ENCODE measurements at places on chromosomes 6 and 20.

GRCh38 chr6:55448451-55448850 is 121.2 kb downstream of the GFRAL start:
- no peak overlapping the region for H3K27ac ChIP-seq
- no peaks in the 10 kb centered on the region for H3K36me3 ChIP-seq
- no peaks in the 10 kb centered on the region for H3K4me1 ChIP-seq
- DNase-seq: no peak
- H3K4me3 ChIP-seq: no peak overlapping the region

- no peak for DNase-seq
- no peak overlapping the region for H3K27ac ChIP-seq
- H3K4me1 ChIP-seq: no peaks in the 10 kb centered on the region
Measured at GRCh38 chr6:90500458-90500857, 86.4 kb downstream of the MAP3K7 start.

- no peaks in the 10 kb centered on the region for H3K36me3 ChIP-seq
- DNase-seq: peak; percentile 31
- no peaks in the 10 kb centered on the region for H3K4me1 ChIP-seq
- peaks cover 15% of the 10 kb centered on the region for H3K27me3 ChIP-seq
- H3K27ac ChIP-seq: no peak overlapping the region
Measured at GRCh38 chr20:45545754-45546453, 1.3 kb downstream of the EPPIN start.

DNA sequence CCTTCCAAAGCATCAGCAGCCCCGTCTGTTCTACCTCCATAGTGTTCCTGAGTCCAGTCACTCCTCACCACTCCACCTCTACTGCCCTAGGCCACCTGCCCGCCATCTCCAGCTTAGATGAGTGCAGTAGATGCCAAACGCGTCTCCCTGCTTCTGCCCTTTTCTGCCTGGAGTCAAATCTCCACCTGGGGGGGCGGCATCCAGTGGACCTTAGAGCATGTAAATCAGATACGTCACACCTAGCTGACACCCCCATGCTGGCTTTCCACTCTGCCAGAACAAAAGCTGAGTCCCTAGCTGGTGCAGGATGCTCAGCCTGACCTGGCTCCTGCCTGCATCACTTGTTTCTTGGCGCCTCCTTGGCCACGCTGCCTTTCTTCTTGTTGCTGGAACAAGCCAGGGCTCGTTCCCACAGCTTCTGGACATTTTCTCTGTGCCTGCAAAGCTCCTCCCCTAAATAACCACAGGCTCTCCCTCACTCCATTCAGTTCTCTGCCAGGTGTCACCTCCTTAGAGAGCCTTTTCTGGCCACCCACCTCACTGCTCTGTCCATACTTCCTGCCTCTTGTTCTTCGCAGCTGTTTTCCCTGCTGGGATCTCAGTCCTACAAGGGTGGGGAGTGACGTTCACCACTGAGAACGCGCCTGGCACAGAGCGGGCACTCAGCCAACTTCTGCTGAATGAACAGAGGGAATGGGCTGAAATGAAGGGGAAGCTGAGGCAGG is 5.8 kb downstream of the DDR1 start:
- peaks cover 2% of the 10 kb centered on the region for H3K4me1 ChIP-seq
- no peaks in the 10 kb centered on the region for H3K36me3 ChIP-seq
- H3K27ac ChIP-seq: no peak overlapping the region
- no peak for DNase-seq
- H3K27me3 ChIP-seq: peaks cover 11% of the 10 kb centered on the region

- no peak overlapping the region for H3K4me3 ChIP-seq
- no peaks in the 10 kb centered on the region for H3K36me3 ChIP-seq
- H3K27me3 ChIP-seq: no peaks in the 10 kb centered on the region
- no peak for DNase-seq
Measured at GRCh38 chr20:19108155-19108554, 104.3 kb upstream of the SLC24A3 start.

DNA sequence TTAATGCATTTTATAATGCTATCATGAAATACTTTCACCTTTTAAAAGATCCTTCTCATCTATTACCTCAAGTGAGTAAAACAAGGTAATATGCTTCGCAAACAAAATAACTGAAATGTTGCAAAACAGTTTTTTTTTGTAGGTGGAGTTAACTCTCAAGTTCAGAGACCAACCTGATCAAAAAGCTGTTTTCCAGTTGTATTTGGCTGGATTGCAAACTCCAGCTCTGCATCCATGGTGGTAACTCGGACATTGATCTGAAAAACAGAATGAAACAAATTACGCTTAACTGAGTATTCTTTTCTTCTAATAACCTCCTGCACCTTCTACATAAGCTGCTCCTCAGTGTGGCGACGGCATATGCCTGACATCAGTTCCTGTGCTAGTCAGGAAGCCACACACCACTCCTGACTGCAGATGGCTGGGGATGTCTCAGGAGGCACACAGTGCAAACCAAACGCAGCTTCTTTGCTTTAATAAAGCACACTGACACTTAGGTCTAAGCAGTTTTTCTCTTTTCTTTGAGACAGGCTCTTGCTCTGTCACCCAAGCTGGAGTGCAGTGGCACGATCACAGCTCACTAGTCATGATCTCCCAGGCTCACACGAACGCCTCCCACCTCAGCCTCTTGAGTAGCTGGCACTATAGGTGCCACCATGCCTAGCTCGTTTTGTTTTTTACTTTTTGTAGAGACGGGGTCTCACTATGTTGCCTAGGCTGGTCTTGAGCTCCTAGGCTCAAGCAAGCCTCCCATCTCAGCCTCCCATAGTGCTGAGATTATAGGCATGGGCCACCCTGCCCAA is 29.9 kb downstream of the EZR start:
- peak; percentile 47 for DNase-seq
- H3K4me3 ChIP-seq: no peak overlapping the region
- peak overlapping the region; percentile 67 for H3K27ac ChIP-seq
- no peaks in the 10 kb centered on the region for H3K27me3 ChIP-seq

- H3K4me1 ChIP-seq: no peaks in the 10 kb centered on the region
- H3K36me3 ChIP-seq: no peaks in the 10 kb centered on the region
- H3K27me3 ChIP-seq: no peaks in the 10 kb centered on the region
- DNase-seq: no peak
- H3K4me3 ChIP-seq: no peak overlapping the region
- no peak overlapping the region for H3K27ac ChIP-seq
Measured at GRCh38 chr6:157438611-157439111, 57.7 kb downstream of the ZDHHC14 start.

- peaks cover 5% of the 10 kb centered on the region for H3K4me1 ChIP-seq
- H3K36me3 ChIP-seq: no peaks in the 10 kb centered on the region
- no peak for DNase-seq
- H3K27me3 ChIP-seq: no peaks in the 10 kb centered on the region
- H3K4me3 ChIP-seq: no peak overlapping the region
Measured at GRCh38 chr6:144315981-144316861, 31.1 kb downstream of the UTRN start.

- H3K27me3 ChIP-seq: no peaks in the 10 kb centered on the region
- H3K4me1 ChIP-seq: no peaks in the 10 kb centered on the region
- no peak for DNase-seq
- no peak overlapping the region for H3K27ac ChIP-seq
Measured at GRCh38 chr20:55353206-55353605, 652.1 kb downstream of the CBLN4 start.

DNA sequence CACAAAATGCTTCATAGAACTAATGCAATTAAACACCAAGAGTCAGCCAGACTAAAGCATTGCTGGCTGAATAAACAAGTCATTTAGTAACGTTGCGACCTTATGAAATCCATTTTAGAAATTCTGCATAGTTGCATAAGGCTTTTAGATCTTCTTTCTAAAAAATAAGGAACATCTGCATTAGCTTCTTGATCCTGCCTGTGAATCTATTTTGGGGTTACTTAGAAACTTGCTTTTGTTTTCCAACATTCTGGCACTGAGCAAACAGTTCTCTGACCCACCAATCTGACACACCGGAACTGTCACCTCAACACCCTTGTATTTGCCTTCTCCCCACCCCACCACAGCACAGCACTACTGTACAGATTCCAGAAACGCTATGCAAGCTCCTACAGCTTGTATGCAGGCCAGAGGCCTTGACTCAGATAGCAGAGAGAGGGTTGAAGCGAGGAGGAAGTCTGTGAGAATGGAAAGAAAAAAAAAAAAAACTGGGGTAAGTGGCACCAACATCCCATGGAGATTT is 55.0 kb downstream of the KIF13A start:
- H3K36me3 ChIP-seq: no peaks in the 10 kb centered on the region
- H3K27ac ChIP-seq: no peak overlapping the region
- H3K4me1 ChIP-seq: peaks cover 25% of the 10 kb centered on the region
- no peak overlapping the region for H3K4me3 ChIP-seq
- no peaks in the 10 kb centered on the region for H3K27me3 ChIP-seq

GRCh38 chr20:3222635-3223600 is 13.6 kb downstream of the ITPA start:
- no peak overlapping the region for H3K4me3 ChIP-seq
- no peaks in the 10 kb centered on the region for H3K27me3 ChIP-seq
- H3K4me1 ChIP-seq: peaks cover 35% of the 10 kb centered on the region
- peak; percentile 95 for DNase-seq
- no peak overlapping the region for H3K27ac ChIP-seq
- peaks cover 50% of the 10 kb centered on the region for H3K36me3 ChIP-seq

- H3K27ac ChIP-seq: no peak overlapping the region
- H3K4me1 ChIP-seq: peaks cover 9% of the 10 kb centered on the region
- no peaks in the 10 kb centered on the region for H3K36me3 ChIP-seq
- H3K4me3 ChIP-seq: no peak overlapping the region
- no peak for DNase-seq
- no peaks in the 10 kb centered on the region for H3K27me3 ChIP-seq
Measured at GRCh38 chr20:53427951-53428350, 165.7 kb downstream of the ZNF217 start.

DNA sequence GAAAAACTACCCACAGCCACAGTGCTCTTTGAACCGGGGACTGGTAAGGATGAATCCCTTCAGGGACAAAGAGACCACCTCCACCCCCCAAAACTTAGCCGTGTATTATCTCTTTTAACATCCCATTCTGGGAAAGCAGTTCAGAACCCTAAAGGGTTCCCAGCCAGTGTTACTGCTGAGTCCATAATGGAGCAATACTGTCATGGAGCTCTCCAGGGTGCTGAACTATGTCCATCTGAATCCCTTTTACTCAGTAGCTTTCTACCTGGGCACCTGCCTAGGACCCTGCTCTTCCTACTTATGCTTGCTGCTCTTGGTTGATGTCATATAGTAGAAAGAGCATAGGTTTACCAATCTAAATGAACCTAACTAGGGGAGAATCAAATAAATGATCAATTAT is 22.3 kb upstream of the SAYSD1 start:
- no peak overlapping the region for H3K27ac ChIP-seq
- H3K27me3 ChIP-seq: peaks cover 16% of the 10 kb centered on the region
- H3K4me3 ChIP-seq: no peak overlapping the region
- no peaks in the 10 kb centered on the region for H3K4me1 ChIP-seq
- peak; percentile 75 for DNase-seq
- H3K36me3 ChIP-seq: no peaks in the 10 kb centered on the region

GRCh38 chr6:16876201-16876600 is 114.9 kb upstream of the ATXN1 start:
- no peaks in the 10 kb centered on the region for H3K27me3 ChIP-seq
- no peak overlapping the region for H3K27ac ChIP-seq
- H3K4me1 ChIP-seq: peaks cover 1% of the 10 kb centered on the region
- DNase-seq: no peak

DNA sequence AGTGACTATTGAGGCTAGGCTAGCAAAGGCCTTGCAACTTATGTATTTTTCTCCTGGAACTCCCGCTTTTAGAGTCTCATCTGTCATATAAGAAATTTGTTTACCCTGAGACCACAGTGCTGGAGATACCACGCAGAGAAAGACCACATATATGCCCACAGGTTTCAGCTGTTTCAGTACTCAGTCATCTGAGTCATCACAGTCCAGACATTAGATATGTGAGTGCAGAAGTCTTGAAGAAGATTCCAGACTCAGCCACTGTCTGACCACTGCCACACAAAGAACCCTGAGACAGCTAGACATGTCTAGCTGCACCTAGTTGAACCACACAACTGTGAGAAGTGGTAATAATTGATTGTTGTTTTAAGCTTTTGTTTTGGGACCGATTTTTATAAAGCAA is 648.3 kb downstream of the EPM2A start:
- DNase-seq: no peak
- H3K4me3 ChIP-seq: no peak overlapping the region
- no peaks in the 10 kb centered on the region for H3K36me3 ChIP-seq

- no peak overlapping the region for H3K4me3 ChIP-seq
- H3K27me3 ChIP-seq: no peaks in the 10 kb centered on the region
- H3K27ac ChIP-seq: no peak overlapping the region
- no peaks in the 10 kb centered on the region for H3K36me3 ChIP-seq
- no peak for DNase-seq
Measured at GRCh38 chr6:74651948-74652842, 553.7 kb downstream of the COL12A1 start.

- no peak for DNase-seq
- H3K27me3 ChIP-seq: no peaks in the 10 kb centered on the region
Measured at GRCh38 chr6:76752841-76753240, 680.4 kb upstream of the IMPG1 start.

DNA sequence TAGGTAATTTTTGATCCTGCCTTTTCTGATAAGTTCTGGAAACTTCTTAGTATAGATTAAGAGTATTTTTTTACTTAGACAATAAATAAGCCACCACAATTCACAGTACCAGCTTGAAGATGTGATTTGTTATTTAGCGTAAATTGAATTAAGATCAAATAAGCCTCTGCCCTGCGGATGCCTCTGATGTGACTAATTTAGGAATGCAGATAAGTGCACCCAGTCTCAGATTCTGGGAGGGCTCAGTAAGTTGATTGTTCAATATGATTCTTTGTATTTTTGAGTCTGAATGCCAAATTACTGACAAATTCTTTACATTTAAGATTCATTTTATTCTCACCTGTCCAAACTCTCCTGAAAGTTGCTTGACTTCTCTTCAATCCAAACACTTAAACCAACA is 147.5 kb downstream of the THBS2 start:
- no peak overlapping the region for H3K27ac ChIP-seq
- no peaks in the 10 kb centered on the region for H3K4me1 ChIP-seq
- H3K36me3 ChIP-seq: no peaks in the 10 kb centered on the region
- peaks cover 2% of the 10 kb centered on the region for H3K27me3 ChIP-seq
- H3K4me3 ChIP-seq: no peak overlapping the region

DNA sequence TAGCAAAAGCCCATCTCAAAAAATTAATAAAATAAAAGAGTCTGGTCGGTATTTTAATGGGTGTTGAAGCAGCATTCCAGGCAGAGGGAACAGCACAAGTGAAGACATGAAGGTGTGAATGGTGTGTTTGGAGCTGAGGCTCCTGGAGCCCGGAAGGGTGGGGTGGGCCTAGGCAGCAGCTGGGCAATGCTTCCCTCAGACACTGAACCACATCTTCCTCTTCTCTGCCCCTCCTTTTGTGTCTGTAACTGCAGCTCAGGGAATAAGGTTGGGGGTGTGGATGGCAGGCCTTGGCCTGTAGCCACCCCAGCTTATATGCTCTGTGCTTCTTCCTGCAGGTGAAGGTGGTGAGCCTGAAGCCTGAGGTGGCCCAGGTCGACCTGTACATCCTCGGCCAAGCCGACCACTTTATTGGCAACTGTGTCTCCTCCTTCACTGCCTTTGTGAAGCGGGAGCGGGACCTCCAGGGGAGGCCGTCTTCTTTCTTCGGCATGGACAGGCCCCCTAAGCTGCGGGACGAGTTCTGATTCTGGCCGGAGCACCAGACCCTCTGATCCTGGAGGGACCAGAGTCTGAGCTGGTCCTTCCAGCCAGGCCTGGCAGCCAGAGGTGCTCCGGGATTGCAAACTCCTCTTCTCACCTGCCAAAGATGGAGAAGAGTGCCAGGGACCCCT is 26.6 kb downstream of the POFUT1 start:
- no peaks in the 10 kb centered on the region for H3K27me3 ChIP-seq
- no peak overlapping the region for H3K4me3 ChIP-seq
- peaks cover 8% of the 10 kb centered on the region for H3K4me1 ChIP-seq
- no peak overlapping the region for H3K27ac ChIP-seq
- peaks cover 34% of the 10 kb centered on the region for H3K36me3 ChIP-seq
- no peak for DNase-seq
